ENCODE measurements at places on chromosomes 4 and X. TPM values are rescaled to one million over a fixed set of nuclear protein-coding genes. Genes with fewer than 3 reads are reported as not detected.

DNA sequence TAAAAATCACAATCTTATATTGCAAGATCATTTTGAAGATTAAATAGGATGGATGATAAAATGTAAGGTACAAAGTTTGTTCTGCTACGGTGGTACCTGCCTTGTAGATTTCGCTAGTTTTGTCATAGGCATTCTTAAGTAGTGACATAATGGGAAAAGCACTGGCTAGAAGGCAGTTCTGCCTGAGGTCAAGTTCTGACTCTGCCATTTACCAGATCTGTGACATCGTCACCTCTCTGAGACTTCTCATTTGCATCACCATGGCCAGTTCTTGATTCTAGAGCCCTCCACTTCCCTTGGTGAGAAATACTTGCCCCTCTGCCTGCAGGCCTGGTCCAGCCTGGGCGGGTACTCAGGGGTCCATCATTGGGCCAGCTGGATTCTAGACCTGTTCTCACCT lies 85.2 kb downstream of the HS3ST1 start:
- no peak for DNase-seq

- peak; percentile 32 for DNase-seq
Observed at GRCh38 chr4:4502694-4503311, 39.0 kb downstream of the STX18 start.

GRCh38 chr4:158728236-158728635 lies 5.0 kb upstream of the PPID start:
- DNase-seq = no peak

DNA sequence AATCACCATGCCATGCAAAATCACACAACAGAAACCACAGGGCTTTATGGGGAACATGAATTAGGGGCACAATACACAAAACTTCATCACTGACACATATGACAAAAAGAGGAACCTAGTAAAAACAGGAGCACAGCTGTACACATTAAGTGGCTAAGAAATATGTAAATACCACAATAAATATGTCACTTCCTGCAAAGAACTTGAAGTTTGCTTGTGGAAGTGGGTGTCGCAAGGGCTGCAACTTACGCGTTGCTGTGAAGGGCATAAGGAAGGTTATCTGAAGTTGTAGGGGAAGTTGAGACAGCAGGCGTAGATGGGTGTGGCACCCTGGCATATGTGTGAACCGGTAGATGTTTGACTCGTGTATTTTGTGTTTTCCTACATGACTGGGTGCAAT lies 42.4 kb downstream of the CLCN4 start:
- no peak for DNase-seq

The DIPK2B gene
- not detected for total RNA-seq

GRCh38 chr4:152171556-152171955 lies 364.3 kb downstream of the FBXW7 start:
- no peak for DNase-seq

Measured in CD4-positive, alpha-beta memory T cell (primary cell).